ENCODE measurements at places on chromosomes 5 and 9.

DNA sequence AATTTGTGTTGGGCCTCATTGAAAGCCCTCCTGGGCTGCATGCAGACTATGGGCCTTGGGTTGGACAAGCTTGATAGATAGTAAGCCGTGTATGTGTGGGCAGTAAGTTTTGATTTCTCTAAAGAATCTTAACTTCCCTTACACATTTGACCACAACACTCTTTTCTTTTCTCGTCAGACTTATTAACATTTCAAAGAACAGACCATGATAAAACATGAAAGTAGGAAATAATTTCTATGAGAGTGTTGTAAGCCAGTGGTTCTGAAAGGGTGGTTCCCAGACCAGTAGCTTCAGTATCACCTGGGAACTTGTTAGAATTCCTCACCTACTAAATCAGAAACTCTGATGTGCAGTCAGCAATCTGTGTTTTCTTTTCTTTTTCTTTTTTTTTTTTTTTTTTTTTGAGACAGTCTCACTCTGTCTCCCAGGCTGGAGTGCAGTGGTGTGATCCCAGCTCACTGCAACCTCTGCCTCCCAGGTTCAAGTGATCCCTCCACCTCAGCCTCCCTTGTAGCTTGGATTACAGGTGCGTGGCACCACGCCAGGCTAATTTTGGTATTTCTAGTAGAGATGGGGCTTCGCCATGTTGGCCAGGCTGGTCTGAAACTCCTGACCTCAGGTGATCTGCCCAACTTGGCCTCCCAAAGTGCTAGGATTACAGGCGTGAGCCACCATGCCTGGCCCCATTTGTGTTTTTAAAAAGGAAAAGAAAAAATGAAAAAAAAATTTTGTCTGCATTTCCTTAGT, 20.0 kb upstream of the GCNT1 start:
- DNase-seq = no peak

DNA sequence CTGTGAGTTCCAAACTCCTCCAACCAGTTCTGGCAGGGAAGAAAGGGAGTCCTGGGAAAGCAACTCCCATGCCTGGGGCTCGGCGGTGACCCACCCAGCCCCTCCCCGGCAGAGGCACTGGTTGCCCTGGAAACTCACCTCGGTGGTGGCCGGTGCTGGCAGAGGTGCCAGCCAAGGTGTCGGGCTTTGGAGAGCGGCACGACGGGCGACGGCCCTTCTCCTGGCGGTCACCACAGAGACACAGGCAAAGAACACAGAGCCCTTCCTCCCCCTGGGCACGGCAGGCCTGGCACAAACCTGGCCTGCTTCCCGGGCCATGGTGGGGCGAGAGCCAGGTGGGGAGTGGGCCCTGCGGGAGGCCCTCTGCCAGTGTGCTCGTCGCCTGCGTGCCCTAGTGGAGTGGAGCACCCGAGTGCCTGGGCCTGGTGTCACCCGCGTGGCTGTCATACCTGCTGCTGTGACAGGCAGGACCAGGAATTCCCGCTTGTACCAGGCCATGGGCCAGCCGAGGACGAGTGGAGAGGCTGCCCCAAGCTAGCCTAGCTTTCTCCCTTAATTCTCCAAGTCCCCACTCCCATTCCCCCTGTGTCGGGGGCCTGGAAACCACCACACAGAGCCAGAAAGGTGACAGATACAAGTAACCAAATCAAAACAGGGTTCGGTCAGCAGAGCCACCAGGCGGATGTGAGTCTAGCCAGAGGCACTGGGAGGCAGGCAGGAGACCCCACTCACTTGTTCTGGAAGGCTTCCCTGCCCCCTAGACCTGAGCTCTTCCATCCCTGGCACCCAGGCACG, 8.2 kb upstream of the RALGDS start:
- no peak for DNase-seq

- no peak for DNase-seq
Measured at GRCh38 chr5:127585661-127586060, 63.2 kb upstream of the CTXN3 start.

DNA sequence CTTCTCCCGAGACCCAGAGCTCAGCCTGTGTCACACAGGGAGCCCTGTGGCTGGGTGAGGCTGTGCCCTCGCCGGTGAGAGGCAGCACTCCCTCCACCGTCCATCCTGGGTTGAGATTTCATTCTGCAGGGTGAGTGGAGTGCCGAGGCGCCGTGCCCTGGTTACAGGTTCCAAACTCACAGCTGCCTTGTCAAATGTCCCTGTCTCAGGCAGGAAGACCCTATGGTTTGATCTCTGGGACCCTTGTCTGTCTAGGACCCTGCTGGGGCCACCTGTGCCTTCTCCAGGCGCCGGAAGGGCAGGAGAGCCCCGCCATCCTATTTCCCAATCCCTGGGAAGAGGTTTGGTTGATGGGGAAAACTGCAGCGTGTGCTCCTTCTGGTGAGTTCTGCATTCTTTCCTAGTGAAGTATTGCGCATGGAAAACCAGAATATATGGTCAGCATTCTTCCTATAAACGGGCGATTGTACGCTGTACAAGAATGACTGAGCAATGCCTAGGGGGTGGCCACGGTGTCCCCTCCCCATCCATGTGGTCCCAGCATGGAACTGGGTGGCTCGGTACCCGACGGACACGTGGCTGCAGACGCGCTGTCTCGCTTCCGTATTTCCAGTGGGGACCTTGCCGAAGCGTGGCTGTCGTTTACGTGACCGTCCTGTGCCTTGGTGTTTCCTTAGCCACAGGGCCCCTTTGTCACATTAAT, 95.9 kb upstream of the COL5A1 start:
- DNase-seq = no peak

DNA sequence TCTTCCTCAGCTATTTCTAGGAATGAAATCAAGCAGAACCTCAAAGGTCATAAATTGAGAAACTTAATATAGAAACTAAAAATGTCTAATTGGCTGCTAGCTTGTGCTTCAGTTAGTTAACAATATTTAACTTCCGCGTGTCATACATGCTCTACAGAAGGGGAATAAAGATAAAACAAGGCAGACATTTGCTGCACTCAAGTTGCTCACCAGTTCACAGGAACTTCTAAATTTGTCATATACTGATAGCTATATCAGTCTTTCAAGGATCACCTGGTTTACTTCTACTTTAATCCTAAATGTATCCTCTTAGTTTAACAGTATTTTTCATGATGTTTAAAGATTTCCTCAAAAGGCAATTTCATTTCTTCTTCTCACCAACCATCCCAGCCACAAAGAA, 8.4 kb downstream of the CCNH start:
- DNase-seq = no peak

All from NCI-H1436 treated with DMSO at 0.1 percent for 48 hours (cell line).